ENCODE measurements at places on chromosomes 11 and 22.

GRCh38 chr11:108670451-108670850 is 5.6 kb downstream of the DDX10 start:
- DNase-seq, result no peak

GRCh38 chr11:118233377-118233776 is 8.6 kb upstream of the JAML start:
- DNase-seq, result no peak

DNA sequence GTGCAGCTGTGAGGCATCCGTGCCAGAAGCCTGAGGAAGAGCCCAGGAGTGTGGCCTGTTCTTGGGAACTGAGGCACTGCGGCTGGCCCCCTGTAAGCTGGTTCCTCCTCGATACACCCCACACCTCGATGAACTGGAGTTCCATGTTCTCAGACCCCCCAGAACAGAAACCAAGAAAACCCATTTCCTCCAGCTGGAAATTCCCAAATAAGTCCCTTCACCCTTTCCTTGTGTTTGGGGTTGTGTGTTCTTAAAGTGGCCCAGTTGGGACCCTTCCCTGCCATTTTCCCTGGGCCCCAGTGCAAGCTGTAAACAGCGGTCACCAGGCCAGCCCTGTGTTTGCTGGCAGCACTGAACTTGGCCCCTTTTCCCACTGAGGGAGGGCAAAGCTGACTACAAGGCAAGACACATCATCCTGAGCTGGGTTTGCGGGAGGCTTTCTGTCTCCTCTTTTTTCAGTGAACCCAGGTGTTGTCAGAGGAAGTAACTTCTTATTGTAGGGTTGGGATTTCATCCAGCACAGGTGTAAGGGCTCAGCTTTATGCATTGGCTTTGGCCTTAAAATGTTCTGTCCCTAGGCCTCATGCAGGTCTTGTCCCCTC is 60.1 kb upstream of the MPEG1 start:
- DNase-seq, result no peak

- DNase-seq, result peak; percentile 21
These were observed at the start of gene LMO2 for GRCh38 chr11:33891714-33892327. Gene LMO2, minus strand, starts transcription at chr11:33892076. Its CDS starts 22,360 bp downstream, at chr11:33869716.

DNA sequence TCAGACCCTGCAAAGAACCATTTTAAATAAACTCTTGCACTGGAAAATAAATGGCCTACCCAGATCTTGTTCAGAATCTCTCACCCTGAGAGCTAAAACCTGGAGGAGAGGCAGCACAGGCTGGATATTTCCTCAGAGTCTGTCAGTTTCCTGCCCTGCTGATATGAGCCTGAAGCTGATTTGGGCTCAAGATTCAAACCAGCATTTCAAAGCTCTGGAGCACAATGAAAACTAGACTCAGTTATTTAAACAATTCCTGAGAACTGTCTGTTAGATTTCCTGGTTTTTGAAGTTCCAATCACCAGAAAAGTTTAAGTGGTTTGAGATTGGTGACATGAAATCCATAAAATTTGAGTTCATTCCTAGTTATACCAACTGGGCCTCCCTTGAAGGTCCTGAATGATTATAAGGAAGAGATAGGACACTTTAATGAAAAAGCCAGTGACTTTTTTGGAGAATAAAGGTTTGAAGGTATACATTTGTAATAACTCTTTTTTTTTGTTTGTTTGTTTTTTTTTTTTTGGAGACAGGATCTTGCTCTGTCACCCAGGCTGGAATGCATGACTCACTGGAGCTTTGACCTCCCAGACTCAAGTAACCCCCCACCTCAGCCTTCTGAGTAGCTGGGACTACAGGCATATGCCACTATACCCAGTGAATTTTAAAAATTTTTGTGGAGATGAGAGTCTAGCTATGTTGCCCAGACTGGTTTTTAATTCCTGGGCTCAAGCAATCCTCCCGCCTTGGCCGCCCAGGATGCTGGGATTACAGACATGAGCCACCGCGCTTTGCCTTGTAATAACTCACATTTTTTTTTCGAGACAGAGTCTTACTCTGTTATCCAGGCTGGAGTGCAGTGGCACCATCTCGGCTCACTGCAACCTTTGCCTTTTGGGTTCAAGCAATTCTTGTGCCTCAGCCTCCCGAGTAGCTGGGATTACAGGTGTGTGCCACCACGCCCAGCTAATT is 8.0 kb upstream of the ESAM start:
- DNase-seq, result no peak

DNA sequence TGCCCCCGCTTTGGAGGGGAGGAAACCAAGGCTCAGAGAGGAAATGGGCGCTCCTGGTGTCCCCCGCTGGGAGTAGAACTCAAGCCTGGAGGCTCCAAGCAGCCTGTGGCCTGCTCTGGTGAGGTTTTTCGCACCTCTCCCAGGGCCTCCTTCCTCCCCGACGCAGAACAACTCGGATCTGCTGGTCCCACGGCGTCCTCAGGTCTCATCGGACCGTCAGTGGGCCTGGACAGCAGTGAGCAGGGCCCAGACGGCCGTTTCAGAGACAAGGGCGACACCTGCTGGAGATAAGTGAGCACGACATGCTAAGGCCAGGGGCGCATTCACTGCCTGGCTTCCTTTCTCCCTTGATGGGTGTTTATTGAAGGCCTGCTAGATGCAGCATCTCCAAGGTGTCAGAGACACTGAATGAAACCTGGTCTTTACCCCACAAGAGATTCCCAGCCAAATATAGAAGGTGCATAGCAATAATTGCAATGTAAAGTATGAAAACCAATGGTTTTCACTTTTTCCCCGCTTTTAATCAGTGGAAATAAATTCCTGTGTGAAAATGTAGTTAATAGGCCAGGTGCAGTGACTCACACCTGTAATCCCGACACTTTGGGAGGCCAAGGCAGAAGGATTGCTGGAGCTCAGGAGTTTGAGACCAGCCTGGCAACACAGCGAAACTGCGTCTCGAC is 26.9 kb upstream of the CD82 start:
- DNase-seq, result peak; percentile 65

DNA sequence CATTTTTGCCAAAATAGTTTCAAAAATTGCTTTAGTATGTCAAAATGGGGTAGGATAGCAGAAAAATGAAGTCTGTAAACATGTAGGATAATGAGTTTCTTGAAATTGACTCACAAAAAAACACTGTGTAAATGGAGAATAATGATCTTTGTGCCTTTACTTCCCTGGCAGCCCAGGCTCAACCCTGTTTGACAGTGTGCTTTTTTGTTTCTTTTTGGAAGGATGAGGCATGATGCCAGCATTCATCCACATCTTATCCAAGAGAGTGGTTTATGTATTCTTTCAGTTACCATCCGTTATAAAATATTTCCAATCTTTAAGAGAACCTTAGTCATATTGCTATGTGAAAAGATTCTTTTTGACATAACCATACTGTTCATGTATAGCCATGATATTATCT is 70.6 kb downstream of the ARHGAP42 start:
- DNase-seq, result no peak

DNA sequence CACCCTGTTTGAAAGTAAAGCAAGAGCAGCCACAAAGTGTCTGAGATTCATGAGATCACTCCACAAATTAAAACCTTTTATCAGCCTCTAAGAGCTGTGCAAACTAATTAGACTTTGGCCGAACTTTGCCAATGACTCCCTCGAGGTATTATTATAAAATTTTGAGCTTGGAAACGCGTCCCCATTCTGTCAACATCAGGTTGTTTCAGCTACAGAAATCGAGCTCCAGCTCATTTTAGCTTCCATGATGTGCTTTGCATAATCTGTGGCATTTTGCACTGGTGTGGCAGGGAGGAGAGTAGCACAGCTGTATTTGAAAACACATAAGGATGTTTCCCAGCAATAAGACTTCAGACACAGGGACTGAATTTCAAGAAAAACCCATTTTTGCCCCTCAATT is 872.2 kb downstream of the NTM start:
- DNase-seq, result no peak

DNA sequence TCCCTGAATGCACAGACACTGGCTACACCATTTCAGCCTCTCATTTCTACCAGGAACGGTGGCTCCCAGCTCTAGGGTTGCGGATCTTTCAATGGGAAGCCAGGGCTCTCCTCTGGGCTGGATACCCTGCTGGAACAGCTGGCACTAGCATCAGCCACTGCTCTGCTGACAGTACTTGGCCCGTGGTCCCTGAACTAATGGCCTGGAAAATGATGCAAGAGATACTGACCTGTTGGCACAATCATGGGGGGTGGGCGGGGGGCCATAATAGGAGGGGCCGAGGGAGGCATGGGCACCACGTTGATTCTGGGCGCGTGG is 10.7 kb upstream of the TBC1D10A start:
- no peak for DNase-seq

DNA sequence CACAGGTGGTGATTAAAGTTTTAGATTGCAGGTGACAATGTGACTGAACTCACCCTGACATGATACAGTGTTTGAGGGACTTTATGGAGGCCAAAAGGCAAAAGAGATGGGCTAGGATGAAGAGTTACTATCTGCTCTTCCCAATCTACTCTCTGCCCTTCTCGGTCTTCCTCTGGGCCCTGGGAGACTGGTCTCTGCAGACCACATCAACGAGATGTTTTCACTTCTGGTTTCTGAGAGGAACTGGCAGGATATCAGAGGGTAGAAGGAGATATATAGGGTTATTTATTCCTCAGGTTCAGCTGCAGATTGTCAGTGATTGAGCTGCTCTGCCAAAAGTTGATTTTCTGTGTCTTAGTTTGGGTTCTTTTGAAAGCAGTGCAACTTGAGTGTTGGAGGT is 32.4 kb upstream of the CD44 start:
- DNase-seq, result no peak

GRCh38 chr22:38029901-38030300 is 27.3 kb upstream of the PICK1 start:
- no peak for DNase-seq

GRCh38 chr22:33272180-33272579 is 214.0 kb upstream of the SYN3 start:
- DNase-seq, result no peak

DNA sequence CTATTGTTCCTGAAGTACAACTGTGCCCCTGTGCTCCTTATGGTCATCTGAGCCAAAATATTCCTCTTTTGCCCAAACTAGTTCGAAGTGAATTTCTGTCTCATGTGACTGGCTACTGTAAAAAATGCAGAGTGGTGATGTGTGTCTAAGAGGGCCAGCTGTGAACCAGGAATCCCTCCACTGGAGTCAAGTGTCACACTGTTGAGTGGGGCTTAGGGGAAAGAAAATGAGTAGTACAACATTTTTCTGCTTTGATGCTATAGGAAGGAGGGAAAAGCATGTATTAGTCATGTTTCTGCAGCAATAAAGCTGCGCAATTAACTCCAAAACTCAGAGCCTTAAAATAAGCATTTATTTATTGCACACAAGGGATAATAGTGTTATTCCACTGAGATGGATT is 39.8 kb upstream of the HMGXB4 start:
- DNase-seq, result no peak

GRCh38 chr22:32018056-32018455 is 25.0 kb upstream of the SLC5A1 start:
- DNase-seq, result no peak

DNA sequence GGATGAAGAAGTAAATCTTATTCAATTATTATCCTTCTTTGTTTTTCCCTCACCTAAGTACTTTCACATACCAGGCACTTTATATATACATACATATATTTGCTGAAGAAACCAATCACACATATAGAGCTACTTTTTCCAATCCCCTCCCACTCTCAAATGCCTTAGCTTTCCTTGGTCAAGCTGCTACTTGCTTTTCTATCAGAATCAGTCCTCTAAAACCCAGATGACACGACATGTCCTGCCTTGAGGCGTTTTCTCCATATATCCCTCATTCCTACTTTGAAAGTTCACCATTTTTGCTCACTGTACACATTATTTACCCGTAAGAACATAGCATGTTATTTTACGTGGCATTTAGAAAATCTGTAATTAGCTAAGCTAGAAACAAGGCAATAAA is 5.4 kb downstream of the RAB38 start:
- no peak for DNase-seq

DNA sequence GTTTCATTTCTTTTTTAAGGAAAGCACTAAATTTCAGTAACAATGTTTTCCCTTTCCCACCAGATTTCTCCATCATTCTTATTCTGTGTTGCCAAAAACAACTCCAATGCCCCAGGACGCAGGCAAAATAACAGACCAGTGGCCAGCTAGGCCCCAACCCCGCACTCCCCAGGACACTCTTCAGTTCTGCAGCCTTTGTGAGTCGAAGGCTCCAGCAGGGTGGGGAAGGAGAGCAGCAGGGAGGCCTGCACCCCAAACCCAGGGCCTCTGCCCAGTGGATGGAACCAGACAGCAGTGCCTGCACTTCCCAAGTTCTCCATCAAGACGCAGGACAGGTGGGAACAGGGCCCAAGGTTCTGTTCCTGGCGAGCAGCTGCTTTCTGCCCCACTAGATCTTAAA is 34.4 kb downstream of the PPP2R1B start:
- no peak for DNase-seq

- DNase-seq, result no peak
These were observed 19.3 kb upstream of the CCDC188 start for GRCh38 chr22:20170170-20170569.

GRCh38 chr11:124638500-124638899 is 15.8 kb downstream of the TBRG1 start:
- DNase-seq, result no peak

DNA sequence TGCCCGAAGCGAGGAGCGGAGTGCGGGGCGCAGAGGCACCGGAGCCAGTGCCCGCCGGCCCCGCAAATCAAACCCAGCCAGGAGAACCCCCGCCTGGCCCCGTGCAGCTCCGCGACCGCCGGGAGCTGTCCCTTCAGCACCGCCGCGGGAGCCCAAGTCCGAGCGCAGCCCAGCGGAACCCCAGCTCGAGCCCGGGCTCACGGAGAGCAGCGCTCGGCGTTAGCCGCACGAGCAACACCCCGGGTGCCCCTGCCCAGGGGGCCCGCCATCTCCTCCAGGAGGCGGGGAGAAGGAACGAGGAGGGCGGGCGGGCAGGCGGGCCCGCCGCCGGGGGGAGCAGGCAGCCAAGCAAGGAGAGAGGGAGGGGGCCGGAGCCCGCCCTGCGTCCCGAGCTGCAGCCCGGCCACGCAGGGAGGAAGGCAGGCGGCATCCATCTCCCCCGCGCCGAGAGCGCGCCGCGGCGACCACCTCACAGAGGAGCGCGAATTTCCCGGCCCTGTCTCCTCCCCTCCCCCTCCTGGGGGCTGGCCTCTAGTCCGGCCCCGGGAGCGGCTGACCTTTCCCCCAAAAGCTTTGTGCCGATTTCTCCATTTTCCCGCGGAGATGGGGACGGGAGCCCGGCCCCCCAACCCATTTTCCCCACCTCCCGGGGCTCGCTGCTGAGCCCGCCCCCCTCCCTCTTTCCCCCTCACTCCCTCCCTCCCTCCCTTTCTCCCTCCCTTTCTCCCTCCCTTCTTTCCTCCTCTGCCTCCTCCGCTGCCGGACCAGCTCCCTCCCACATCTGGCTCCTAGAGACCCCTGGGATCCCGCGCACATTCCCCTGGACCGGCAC is 621 bp downstream of the KCNC1 start:
- peak; percentile 64 for DNase-seq

DNA sequence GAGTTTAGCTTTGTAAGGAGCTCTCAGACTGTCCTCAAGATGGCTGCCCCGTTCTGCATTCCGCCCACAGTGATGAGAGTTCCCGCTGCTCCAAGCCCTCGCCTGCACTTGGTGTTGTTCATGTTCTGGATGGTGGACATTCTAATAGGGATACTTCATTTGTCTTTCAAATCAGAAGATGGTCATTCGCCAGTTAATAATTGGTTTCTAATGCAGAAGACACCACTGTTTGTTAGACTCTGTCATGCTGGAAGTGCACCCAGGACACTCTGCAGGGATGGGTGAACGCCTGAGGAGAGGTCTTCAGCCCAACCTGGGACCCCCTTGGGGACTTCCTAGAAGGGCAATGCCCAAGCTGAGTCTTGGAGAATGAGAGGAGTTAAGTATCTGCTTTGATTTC is 836.4 kb downstream of the TBC1D22A start:
- no peak for DNase-seq

- no peak for DNase-seq
These were observed 23.8 kb downstream of the IGHMBP2 start for GRCh38 chr11:68927280-68928135.

GRCh38 chr11:128048121-128048520 is 539.2 kb downstream of the ETS1 start:
- DNase-seq, result no peak
